CD4-positive, alpha-beta T cell treated with Interferon alpha-2 for 1 hour (primary cell): ENCODE measurements at places on chromosomes 2 and 18.
A peak's percentile ranks its signal among the peaks of the same experiment; 100 is the strongest.

- DNase-seq = peak; percentile 71
Measured at GRCh38 chr2:233100192-233100998, 40.3 kb downstream of the INPP5D start.

- no peak for DNase-seq
Measured at GRCh38 chr2:189900726-189901125, 116.5 kb downstream of the PMS1 start.

GRCh38 chr2:223450246-223450645, 151.9 kb downstream of the SCG2 start:
- no peak for DNase-seq

- DNase-seq = no peak
Measured at GRCh38 chr2:24576617-24577016, 85.6 kb downstream of the NCOA1 start.

DNA sequence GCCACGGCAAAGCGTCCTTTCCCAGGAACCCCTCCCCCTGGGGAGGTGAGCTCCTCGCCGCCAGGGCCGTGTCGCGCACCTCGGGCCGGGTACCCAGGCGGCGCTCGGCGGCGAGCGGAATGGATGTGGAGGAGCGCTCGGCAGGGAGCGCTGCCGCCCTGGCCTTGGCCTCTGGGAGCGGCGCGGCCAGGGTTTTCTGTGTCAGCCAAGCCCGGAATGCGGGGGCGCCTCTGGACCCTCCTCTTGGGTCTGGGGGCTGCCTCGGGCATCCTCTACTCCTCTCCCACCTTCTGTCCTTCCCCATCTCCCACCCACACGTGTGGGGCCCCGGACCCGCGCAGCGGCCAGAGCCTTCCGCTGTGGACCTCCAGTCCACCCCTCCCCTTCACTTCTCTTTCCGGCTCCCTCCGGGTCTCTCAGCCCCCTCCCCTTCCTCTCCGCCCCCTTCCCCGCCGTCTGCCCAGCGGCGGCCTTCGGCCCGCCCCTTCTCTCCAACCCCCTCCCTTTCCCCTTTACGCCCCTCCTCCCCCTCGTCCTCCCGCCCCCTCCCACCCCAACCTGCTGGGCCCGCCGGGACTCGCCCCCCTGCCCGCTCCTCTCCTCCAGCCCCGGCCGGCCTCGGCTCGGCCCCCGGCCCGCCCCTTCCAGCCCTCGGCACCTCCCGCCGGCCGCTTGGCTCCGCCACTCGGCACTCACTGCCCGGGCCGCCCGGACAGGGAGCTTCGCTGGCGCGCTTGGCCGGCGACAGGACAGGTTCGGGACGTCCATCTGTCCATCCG, at the start of gene MERTK:
MERTK (plus strand) TSS at position 684 of the 779 bp plus-strand sequence. CDS start 129 bp downstream, outside the sequence.
- DNase-seq = peak; percentile 45

GRCh38 chr2:52269696-52270485, 1238.0 kb upstream of the NRXN1 start:
- DNase-seq = no peak
